ENCODE measurements at places on chromosomes 6 and 20.

GRCh38 chr6:109760208-109760607 is 69.1 kb downstream of the FIG4 start:
- DNase-seq: no peak

DNA sequence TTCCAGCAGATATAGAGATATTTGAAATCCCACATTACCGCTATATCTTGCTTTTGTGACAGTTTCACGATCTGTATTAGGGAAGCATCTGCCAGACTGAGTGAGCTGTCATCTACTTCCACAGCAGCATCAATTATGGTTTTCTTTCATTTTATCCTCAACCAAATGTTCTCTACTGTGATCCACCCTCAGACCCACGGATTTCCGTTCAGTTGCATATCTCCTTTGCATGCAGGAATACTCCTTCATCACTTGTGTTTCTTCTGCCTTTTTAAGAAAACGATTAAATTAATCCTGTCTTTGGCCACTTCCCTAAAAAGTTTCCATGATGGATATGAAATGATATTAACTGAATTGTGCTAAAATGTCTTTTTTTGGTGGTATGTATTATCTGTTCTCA is 262.1 kb upstream of the ADGRB3 start:
- DNase-seq: no peak

GRCh38 chr6:62528894-62529526 is 243.0 kb upstream of the KHDRBS2 start:
- no peak for DNase-seq

- DNase-seq: no peak
Measured at GRCh38 chr6:113843500-113844073, 13.6 kb upstream of the MARCKS start.

DNA sequence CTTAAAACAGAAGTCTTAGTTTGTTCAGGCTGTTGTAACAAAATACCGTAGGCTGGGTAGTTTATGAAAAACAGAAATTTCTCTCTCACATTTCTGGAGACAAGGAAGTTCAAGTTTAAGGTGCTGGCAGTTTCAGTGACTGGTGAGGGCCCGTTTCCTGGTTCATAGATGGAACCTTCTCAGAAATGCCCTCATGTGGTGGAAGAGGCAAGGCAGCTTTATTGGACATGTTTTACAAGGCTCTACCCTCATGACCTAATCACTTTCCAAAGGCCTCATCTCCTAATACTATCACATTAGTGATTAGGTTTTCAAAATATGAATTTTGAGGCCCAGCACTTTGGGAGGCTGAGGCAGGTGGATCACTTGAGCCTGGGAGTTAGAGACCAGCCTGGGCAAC is 2.4 kb downstream of the HEBP2 start:
- DNase-seq: no peak

DNA sequence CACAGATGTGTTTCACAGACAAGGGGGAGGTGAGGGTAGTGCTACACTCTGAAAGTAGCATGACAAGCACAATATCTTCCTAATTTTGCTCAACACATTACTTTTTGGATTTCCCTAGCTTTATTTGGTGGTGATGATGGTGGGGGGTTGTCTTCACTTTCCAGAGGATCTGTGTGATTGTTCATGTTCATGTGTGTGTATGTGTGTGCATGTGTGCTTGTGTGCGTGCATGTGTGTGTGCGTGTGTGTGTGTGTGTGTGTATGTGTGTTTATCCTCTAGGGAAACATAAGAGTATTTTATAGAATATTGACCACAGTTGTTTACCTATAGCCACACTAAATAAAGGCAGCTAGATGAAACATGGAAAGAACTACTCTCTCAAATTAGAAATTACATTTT is 183.8 kb upstream of the EYA4 start:
- no peak for DNase-seq
